Astrocyte of the cerebellum (primary cell): ENCODE measurements at places on chromosomes 7 and 10.

DNA sequence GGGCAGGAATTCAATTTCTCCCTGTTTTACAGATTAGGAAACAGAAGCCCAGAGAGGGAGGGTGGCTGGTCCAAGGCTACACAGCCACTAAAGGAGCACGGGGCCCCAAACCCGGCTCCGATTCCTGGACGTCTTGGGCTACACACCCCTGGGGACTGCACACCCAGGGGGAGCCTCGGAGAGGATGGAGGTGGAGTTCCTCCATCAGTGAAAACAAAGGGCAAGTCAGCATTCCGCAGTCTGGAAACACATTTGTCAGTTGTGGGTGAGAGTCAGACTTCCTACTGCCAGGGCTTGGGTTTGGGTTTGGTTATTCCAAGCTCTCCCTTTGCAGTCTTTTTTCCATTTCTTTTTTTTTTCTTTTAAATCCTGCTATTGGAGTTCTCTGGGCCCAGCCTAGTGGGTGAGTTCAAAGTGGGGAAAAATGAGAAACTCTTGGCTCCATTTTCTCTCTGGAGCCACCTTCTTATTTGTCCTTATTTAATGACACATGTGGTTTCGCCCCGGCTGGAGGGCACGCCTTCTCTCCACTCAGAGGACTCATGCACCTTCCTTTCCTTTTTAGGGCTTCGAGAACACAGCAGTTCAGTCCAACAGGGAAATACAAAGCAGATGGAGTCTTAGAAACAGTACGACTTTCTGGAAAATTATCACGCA, 59.9 kb upstream of the AQP1 start:
- no peak for DNase-seq

DNA sequence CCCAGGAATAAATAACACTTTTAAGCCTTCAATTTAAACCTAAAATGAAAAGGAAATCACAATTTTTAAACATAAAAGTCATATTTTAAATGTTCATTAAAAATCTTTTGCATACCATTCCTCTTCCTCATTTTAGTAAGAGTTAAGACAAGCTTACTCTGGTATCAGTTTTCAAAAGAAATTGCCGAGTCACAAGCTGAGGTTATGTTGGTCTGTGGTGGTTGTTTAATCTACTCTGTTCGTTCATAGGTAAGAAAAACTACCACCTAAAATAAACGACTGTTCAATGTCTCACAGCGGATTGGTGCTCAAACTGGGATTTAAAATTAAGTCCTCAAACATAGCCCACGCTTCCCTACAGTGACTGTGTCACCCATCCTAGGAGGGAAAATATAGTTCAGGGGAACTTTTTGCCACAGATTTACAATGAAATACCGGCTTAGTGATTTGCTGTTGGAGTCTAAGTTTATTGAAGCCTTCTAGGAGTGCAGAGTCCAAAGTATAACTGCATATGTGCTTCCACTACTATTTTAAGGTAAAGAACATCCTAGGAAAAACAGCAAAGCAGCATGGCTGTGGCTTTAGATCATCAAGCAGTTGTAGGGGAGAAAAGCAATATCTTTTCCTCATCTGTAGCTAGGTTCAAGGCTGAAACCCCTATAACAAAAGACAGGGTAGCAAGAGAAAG, 61.1 kb downstream of the GNAT3 start:
- peak; percentile 18 for DNase-seq

DNA sequence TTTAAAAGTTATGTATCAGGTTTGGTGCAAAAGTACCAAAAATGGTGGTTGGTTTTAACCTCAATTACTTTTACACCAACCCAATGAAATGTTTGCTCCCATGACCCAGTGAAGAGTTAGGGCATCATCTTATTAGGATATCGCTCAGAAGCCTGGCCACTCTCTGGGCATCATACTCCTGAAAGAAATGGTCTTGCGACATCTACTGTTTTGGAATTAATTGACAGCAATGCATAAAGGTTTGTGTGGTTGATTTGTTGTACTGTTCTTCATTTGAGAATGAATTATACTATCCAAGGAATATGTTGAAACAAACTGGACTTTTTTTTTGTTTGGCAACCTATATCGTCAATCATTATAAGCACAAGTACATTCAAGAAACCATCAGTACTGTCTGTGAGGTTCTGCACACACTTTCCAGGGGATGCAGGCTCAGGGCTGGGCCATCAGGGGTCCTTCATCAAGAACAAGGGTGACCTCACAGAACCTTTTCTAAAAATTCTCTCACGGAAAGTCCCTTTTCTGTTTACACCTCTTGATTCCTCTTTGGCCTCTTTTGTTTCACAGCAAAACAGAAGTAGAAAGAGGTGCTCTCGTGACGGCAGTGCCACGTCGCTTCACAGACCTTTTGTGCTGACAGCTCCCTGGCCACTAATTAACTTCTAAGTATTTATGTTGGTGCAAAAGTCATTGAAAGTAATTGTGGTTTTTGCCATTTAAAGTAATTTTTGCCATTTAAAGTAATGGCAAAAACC, 117.2 kb upstream of the KLF6 start:
- DNase-seq: no peak

DNA sequence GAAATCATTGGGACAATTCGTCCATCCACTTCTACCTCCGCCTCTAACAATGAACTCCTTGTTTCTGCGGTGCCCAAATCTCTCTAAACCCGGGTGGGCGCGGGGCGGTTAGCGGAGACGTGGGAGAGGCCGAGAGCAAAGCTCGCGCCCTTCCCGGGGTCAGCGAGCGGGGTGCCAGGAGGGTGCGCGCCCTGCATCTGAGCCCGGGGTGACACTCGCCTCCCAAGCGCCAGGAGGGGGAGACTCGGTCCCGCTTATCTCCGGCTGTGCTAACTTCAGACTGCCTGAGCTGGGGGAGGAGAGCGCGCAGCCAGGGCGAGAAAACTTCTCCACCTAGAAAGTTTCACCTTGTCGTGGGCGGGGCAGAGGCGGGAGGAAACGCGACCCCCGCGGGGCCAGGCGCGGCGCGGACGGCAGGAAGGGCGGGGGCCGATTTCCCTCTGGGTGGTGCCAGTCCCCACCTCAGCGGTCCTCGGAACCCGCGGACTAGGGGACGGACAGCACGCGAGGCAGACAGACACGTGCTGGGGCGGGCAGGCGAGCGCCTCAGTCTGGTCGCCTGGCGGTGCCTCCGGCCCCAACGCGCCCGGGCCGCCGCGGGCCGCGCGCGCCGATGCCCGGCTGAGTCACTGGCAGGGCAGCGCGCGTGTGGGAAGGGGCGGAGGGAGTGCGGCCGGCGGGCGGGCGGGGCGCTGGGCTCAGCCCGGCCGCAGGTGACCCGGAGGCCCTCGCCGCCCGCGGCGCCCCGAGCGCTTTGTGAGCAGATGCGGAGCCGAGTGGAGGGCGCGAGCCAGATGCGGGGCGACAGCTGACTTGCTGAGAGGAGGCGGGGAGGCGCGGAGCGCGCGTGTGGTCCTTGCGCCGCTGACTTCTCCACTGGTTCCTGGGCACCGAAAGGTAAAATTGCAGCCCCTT, at the start of gene MET:
Gene MET (plus strand): TSS at position 516 of the 915 bp plus-strand sequence. CDS start 26,889 bp downstream, outside the sequence.
- peak; percentile 60 for DNase-seq

GRCh38 chr7:53743697-53744402, 708.4 kb downstream of the POM121L12 start:
- DNase-seq: no peak

DNA sequence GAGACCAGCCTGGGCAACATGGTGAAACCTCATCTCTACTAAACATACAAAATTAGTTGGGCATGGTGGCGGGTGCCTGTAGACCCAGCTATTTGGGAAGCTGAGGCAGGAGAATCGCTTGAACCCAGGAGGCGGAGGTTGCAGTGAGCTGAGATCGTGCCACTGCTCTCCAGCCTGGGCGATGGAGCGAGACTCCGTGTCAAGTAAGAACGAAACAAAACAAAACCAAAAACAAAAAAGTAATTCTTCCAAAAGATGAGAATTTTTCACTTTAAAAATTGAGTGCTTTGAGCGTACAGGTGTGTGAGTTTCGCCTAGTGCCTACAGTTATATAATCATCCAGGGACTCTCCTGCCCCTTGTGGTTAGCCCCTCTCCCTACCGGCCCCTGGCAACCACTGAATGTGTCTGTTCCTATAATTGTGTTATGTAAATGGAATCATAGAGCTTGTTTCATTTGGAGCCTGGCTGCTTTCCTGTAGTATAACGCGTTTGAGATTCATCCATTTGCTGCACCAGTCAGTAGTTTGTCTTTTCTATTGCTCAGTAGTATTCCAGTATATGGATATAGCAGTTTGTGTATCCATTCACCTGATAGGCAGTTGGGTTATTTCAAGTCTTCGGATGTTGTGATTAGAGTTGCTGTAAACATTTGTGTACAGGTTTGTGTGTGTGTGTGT, 80.0 kb downstream of the RBM33 start:
- DNase-seq: no peak

- no peak for DNase-seq
Observed at GRCh38 chr10:19987931-19988330, 171.7 kb downstream of the PLXDC2 start.

GRCh38 chr10:62594093-62594520, 210.4 kb upstream of the ADO start:
- no peak for DNase-seq

DNA sequence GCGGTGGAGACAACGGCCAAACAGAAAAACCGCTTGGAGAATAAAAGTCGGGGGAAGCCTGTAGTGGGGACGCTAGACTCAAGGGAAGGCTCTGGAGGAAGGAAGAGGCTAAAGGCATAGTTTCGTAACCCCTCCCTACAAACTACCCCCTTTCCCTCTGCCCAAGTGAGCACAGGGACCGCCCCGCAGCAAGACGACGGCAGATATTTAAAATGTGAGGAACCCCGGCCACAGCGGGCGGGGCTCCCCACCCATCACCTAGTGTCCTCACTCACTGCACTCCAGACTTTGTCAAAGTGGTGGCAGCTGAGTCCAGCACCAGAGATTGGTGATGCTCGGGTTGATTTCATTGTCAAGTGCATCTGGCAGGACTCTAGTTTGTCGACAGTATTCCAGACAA, 69.1 kb downstream of the PRKAG2 start:
- DNase-seq: no peak
